Thyroid gland (tissue), 4 donors: ENCODE measurements at places on chromosomes 1 and 21.

GRCh38 chr1:198933515-198934222 lies 294.8 kb downstream of the PTPRC start:
- no peak for DNase-seq

DNA sequence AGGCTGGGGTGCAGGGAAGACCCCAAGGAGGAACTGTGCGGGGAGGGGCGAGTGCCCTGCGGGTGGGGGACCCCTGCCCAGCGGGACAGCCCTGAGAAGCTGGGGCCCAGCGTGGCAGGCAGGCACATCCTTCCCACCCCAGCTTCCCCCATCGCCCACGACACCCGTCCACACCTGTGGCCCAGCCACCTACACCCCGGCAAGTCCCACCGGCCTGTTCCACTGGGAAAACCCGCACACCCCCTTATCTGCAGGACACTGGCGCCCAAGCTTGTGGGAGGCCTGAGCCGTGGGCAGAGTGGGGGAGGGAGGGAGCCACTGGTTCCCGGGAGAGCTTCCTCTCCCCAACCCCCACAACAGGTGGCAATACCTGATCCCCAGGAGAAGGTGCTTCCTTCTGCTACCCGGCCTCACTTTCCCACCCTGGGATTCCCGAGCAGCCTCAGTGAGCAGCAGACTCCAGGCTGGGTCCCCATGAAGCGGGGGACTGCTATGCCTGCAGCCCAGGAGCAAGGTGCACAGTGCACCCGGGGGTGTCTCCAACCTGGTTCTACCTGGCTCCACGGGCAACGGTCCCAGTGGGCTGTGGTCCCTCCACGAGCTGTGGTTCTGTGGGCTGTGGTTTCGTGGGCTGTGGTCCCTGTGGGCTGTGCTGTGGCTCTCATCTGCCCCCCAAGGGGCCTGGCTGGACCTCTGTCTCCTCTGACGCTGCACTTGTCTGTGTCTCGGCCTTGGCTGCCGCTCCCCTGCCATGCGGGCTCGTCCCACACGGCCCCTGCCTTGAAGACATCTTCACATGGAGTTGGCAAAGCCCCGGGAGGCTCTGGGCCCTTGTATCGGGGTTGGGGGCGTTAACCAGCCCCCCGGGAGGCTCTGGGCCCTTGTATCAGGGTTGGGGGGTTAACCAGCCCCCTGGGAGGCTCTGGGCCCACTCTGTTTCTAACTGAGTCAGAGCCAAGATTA lies 37.8 kb upstream of the POFUT2 start:
- no peak for DNase-seq

DNA sequence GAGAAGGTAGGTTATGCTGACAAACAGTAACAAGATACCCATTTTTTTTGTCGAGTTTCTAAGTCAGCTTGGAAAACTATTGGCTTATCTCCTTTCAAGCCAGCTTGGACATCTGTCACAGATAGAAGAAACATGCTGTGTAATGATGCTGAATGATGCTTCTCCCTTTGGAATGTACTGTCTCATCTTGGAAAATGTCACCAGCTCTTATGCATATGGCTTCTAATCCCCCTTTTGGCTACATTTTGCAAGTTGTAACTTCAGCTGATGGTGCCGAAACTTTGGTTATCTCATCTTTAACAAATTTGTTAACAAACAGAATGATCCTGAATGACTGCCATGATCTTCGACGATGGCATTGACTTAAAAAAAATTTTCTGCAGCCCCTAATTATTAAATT lies 68.8 kb upstream of the ST6GALNAC3 start:
- no peak for DNase-seq

DNA sequence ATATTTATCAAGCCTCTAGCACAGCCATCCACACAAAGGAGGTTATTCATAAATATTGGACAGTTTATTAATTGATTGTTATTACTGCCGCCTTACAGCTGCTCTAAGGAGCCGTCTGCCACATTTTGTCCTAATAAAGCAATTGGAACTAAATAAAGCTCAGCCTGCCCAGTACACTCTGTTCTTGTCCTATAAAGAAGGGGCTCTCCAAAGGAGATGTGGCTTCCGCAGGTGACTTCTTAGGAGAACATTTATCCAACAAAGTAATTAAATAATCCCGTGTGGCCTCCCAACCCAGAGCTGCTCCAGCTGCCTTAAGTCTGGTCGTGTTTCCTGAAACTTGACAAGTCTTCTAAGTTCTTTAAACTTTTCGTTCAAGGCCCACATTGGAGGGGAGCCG lies 497.7 kb downstream of the NPHP4 start:
- no peak for DNase-seq

- DNase-seq: no peak
Measured at GRCh38 chr1:145845144-145845513, 301 bp upstream of the NUDT17 start.

GRCh38 chr1:151070474-151071276 lies at the start of gene GABPB2:
Gene GABPB2 (plus strand): TSS chr1:151070761. CDS start chr1:151088190, 17,429 bp downstream.
- peak; percentile 91 for DNase-seq

- no peak for DNase-seq
Measured at GRCh38 chr1:1428174-1428573, 7.1 kb upstream of the ANKRD65 start.

DNA sequence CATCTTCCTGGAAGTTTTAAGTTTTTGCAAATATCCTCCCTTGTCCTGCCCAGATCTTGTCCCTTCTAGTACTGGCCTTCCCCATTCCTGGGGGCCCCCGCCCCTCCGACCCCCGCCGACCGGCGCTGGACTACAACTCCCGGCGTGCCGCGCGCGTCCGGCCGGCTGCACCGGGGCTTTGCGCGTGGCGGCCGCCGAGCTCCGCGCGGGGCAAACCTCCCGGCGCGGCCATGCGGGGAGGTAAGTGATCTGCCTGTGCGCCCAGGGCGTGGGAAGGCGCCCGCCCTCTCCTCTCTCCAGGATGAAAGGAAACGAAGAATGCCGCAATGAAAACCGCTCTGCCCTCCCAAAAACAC lies 3.2 kb upstream of the SAMD13 start:
- DNase-seq: peak; percentile 78

GRCh38 chr21:25895565-25896205 lies 160.9 kb downstream of the GABPA start:
- DNase-seq: no peak
